ENCODE measurements at places on chromosomes 11 and 22.
A peak's percentile ranks its signal among the peaks of the same experiment; 100 is the strongest.

DNA sequence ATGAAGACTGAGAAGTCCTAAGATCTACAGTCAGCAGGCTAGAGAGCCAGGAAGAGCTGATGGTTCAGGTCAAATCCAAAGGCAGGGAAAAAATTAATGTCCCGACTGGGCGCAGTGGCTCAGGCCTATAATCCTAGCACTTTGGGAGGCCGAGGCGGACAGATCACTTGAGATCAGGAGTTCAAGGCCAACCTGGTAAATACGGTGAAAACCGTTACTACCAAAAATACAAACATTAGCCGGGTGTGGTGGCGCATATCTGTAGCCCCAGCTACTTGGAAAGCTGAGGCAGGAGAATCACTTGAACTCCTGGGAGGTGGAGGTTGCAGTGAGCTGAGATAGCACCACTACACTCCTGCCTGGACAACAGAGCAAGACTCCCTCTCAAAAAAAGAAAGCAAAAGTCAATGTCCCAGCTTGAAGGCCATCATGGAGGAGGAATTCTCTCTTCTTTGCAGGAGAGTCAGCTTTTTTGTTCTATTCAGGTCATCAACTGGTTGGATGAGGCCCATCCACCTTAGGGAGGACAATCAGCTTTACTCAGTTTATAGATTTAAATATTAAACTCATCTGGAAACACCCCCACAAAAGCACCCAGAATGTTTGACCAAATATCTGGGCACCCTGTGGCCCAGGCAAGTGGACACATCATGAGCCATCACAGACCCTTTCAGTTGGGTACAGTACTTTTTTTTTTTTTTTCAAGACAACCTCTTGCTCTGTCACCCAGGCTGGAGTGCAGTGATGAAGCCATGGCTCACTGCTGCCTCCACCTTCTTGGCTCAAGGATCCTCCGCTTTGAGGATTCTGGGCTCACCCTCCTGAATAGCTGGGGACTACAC is 4.3 kb upstream of the ZC3H7B start:
- DNase-seq = no peak

DNA sequence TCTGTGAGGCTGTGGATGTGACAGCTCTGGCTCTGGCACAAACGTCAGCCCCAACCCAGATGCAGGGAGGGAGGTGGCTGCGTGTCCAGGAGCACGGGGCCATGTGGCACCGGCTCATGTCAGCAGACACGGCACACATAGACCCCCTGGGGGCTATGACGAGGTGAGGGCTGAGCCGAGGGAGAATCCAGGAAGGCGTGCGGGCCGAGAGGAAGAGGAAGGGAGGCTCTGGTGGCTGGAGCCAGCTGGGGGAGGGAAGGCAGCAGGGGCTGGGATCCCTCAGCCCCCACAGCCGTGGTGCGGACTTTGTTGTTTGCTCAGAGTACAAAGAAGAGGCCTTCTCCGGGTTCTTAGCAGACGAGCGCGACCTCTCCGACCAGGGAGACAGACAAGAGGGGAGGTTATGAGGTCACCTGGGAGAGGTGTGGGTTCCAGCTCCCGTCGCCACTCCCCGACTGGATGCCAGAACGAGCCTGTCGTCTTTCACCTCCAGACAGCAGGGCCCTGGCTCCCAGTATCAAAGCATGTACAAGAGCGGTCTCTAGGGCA is 46.1 kb downstream of the CDKN1C start:
- DNase-seq = no peak

- DNase-seq = no peak
Measured at GRCh38 chr11:122202161-122202950, 86.3 kb upstream of the BLID start.

GRCh38 chr11:69807106-69807815 is 12.0 kb downstream of the FGF3 start:
- DNase-seq = no peak

DNA sequence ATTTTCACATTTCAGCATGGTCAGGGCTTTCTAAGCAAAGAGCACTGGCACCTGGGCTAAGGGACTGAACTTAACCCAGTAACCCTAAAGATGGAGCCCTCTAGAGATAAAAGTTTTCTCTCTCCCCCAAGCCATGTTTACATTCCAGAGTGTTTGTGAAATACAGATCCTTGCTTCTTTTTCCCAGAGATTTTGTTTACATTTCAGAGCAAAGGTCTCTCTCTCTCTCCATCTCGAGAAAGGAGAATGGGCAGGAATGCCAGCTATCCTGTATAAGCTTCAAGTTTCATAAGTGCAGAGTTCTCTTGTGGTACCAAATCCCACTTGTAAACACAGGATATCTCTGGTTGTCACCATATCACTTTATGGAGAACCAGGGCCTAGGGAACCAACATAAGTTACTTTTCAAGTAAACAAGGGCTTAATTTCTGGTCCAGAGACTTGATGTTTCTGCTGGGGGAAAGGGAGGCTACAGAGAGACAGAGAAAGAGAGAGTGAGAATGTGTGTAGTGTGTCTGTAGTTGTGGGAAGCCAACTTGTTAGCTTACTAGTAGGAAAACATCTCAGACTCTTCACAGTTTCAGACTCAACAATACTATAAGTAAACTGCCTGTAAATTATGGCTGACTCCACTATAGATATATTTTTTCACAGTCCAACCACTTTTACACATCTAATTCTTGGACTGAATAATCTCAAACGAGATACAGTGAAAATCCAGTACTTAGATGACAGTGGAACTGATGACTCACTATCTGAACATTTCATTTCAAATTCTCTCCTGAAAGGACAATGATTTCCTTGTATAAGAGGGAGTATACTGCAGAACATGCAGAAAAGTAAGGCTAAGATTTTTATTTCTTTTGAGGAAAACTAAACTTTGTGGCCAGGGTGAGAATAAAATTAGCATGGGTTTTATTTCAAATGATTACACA is 76.2 kb downstream of the ARHGAP32 start:
- DNase-seq = peak; percentile 2

- no peak for DNase-seq
Measured at GRCh38 chr11:10990637-10991193, 132.9 kb upstream of the ZBED5 start.

DNA sequence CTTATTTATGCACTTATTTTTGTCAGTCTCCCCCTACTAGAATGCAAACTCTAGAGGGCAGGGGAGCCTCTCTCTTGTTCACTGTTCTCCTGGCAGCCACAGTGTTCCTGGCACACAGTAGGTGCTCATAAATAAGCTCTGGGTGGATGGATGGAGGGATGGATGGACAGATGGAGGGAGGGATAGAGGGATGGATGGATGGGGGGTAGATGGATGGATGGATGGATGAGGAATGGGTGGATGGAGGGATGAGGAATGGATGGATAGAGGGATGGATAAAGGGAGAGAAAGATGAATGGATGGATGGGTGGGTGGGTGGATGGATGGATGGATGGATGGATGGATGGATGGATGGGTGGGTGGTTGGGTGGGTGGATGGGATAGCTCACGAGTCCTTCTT is 13.5 kb downstream of the PVALB start:
- DNase-seq = no peak

DNA sequence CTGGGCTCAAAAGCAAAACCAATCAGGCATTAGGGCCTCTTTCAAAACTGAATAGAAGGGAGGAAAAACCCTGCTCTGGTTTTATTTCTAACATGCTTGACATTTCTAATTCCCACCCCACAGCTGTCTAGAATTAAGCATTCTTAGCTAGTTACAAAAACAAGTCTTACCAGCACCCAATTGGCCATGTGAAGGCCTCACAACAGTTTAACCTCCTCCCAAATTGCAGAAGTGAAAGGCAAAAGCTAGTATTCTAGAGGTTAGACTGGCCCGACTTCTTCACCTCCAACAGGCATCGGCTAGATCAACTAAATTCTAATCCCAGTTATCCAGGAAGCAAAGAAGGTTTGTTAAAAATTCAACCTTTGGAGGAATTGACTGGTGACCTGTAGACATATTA is 6.5 kb downstream of the SF1 start:
- DNase-seq = no peak

DNA sequence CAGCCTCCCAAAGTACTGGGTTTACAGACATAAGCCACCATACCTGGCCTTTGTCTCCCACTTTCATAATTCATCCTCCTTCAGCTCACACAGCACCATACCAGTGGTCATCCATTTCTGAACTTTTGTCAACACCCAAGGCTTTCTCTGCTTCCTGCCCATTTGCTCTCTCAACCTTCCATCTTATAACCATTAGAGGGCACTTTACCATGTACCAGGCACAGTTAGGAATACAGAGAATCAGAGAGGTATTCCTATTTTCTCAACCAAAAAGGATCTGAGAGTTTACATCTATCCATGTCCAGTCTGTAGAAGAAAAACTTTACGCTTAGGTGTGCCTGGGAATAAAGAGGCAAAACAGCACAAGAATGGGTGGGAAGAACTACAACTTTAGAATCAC is 397.6 kb downstream of the BUD13 start:
- no peak for DNase-seq

DNA sequence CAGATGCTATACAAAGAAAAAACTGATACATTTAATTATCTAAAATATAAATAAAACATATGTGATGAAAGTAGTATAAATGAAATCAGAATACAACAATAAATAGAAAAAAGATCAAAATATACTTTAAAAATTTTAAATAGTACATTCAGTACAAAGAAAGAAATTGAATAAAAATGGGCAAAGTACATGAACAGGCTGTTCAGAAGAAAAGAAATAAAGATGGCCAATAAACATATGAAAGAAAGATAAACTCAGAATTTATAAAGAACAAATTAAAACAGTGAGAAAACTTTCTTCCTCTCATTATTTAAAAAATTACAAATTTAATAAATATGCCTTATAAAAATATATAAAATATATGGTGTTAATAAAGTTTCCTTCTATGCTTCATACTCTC is 50.5 kb upstream of the AMOTL1 start:
- DNase-seq = no peak

DNA sequence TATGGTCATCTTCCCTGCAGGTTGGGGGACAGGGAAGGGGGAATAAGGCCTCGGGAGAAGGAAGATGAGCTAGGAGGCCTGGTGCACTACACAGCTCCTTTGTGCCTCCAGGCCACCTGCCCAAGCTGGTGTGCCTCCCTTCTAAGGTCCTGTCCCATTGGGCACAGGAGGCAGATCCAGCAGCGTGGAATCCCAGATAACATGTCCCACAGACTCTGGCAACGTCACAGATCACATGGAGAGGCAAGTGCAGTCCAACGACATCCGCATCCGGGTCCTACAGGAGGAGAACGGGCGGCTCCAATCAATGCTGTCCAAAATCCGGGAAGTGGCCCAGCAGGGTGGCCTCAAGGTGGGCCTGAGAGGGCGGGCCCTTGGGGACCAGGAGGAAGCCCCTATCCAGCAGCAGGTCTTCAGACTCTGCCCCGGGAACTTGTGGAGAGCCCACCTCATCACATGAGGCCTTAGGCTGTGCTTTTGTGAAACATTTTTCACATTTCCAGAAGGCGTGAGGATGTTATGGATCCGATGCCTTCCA is 11.8 kb downstream of the RNF215 start:
- DNase-seq = no peak

DNA sequence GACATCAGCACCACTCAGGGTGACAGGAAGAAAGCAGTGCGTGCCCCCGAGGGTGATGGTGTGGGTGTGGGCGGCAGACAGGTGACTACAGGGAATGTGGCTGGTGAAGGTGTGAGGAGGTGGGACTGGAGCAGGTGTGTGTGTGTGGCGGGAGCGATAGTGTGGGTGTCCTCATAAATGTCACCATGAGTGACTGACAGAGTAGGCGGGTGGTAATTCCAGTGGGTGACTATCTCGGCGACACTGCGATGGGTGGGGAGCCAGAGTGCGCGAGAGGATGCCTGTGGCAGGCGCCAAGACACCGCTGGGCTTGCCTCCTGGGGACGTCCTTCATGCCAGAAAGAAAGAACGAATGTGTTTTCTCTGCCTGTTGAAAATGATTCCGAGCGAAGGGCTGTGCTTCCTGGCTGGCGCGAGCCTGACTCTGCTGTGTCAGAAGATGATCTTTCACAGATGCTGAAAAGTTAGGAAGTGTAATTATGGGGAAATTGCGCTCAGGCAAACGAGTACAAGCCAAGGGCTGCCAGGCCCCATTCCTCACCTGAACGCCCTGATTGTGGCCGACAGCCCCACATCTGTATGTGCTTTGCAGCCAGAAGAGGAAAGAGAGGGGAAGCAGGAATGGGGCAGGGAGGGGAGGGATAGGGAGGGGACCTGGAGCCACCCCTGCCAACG is 98.8 kb upstream of the CD82 start:
- DNase-seq = no peak

DNA sequence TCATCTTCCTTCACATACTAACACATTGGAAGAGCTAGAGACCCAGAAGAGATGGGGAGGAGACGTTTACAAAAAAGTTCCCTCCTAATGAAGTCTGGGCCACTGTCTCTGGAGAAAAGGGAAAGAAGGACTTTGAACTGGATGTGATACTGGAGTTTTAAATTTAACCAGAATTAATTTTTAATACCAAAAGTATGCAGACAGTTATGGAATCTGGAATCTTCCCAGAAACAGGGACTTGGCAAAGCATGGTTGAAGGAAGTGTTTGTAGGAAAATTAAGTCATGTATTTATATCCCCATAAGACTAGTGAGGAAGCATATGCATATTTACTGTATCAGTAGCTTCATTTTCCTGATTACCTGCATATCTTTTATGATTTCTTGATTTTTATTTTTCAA is 215.5 kb downstream of the TTC28 start:
- DNase-seq = no peak

DNA sequence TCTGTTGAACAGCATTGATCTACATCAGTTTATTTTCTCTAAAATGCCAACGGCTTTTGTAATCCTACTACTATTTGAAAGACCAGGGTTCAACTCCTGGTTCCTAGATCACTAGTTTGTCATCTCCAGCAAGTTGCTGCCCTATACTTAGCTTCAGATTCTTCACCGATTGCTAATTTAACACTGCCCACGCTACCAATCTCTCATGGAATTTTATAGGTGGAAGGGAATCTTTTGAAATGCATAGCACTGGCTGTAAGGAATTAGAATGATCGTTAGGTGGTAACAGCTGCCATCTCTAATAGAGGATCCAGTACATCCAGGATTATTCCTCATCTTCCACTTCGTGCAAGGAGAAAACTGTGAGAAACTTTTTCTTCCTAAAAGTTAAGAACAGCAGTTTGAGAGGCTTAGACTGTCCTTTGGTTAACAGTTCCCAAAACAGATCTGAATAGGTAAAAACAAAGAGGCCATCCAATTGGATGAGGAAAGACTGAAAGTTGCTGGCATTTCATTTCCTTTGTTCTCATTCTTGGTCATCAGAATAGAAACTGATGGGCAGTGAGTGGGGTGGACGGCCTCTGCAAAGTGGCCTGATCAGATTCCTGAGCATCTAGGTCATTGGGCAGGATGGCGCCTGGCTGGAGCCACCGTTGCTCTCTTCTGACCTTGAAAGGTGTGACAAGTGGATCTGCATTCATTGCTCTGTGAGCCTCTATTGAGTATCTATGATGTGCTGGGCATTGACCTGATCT is 236.3 kb upstream of the SORL1-AS1 start:
- no peak for DNase-seq

GRCh38 chr11:33844236-33844635 is 47.6 kb downstream of the LMO2 start:
- no peak for DNase-seq

DNA sequence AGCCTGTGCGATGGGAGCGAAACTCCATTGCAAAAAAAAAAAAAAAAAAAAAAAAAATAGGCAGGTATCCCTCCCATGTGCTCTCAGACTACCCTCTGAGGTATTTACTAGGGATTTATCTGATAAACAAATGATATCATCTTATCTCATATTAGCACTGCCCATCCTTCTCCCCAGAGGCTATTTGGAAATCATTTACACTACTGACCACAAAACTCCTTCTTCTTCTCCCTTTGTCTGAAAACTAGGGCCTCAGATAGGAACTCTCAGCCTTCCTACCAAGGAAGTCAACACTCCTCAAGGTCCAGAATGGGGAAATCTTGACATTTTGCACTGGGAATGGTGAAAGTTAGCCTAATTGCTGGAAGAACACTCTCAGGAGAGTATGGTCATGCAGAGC is 46.4 kb downstream of the LARGE2 start:
- no peak for DNase-seq

Data from hepatic stellate cell (primary cell).